ENCODE measurements at places on chromosomes 1 and 21.

DNA sequence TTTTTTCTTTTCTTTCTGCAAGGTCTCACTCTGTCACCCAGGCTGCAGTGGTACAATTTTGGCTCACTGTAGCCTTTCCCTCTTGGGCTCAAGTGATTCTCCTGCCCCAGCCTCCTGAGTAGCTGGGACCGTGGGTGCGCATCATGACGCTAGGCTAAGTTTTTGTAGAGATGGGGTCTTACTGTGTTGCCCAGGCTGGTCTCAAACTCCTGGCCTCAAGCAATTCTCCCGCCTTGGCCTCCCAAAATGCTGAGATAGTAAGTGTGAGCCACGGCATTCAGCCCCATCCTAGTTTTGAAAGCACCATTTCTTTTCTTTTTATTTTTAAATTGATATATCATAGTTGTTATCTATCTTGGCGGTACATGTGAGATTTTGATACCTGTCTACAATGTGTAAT, 140.6 kb downstream of the GALNT2 start:
- DNase-seq = no peak

DNA sequence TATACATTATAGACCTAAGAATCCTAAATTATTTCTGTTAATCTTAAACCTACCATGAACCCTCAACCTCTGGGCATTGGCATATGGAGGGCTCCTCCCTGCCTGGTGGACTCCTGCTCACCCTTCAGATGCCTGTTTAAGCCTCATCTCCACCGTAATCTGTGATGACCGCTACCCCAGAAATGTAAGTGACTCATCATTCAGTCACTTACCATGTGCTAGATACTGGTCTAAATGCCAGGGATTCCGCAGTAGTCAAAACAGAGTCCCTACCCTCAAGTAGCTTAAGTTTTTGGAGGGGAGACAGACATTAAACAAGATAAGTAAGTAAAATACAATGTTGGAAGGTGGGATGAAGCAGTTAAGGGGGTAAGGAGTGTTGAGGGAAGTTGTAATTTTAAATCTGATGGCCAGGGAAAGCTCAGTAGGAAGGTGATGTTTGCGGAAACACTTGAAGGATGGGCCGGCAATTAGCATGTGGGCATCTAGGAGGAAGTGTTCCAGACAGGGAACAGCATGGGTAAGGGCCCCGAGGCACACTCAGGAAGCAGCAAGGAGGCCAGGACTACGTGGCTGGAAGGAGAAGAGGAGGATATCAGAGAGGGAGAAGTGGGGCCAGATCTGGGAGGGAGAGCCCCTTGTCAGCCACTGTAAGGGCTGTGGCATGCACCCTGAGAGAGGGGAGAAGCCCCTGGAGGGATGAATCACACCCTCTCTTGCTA, 141.7 kb upstream of the HOOK1 start:
- peak; percentile 93 for DNase-seq

- no peak for DNase-seq
Observed at GRCh38 chr21:16241016-16241415, 511.2 kb downstream of the USP25 start.

DNA sequence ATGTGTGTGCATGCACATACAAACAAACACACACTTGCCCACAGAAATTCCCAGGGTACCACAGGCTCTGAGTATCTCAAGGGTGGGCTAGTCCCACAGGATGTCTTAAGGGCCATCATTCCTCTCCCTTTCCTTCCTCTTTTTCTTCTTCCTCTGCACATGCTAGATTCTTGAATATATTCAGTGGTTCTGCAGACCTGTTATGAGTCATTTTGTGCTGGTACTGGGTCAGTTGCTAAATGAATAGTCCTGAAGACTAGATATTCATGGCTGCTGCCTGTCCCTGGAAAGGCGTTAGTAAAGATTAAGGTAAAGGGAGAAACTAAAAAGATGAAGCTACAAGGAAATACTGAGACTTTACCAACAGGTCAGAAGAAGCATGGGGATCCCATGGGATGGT, 256.7 kb upstream of the KIAA0040 start:
- no peak for DNase-seq

GRCh38 chr1:244112636-244113035, 61.6 kb downstream of the ZBTB18 start:
- peak; percentile 69 for DNase-seq

GRCh38 chr1:104706631-104707147, 957.0 kb downstream of the AMY1C start:
- DNase-seq = no peak
